ENCODE measurements at places on chromosomes 2 and 18.

DNA sequence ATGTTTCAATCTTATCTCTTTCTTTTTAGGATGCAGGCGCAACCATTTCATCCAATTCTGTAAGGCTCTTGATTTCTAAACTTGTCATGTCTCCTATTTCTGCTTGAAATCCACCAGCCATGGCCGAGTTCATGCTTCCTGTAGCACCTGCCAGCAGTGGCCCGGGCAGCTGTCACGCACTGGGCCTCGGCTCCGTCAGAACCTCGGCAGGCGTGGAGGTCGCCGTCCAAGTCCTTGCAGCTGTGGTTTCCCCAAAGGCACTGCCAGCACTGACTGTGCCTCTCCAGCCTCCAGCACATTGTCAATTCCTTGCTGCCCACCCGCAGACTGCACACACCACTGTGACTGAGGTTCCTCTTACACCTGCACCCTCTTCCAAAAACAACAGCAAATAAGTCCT lies 188.7 kb upstream of the SALL3 start:
- DNase-seq: no peak

GRCh38 chr18:59279193-59279592 lies 5.9 kb upstream of the RAX start:
- DNase-seq: no peak

DNA sequence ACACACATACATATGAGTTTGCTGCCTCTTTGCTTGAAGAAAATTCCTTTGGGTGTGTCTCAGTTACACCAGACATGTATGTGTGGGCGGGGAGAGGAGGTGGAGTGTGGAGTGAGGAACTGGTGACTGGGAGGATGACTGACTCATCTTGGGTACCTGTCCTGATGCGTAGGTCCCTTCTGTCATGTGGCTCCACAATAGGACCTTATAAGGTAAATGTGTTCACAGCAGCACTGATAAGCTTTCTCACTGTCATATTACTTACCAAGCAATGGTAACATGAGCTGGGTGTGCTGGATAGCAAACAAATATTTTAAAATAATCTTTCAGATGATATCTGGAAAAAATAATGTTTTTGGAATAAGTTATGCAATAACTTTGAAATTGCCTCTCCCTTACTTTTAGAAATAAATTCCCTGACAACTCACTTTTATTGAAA lies 45.1 kb downstream of the SLC9A2 start:
- DNase-seq: no peak

GRCh38 chr2:59776726-59777008 lies 776.8 kb downstream of the BCL11A start:
- no peak for DNase-seq

GRCh38 chr18:71682591-71682990 lies 861.6 kb downstream of the CBLN2 start:
- no peak for DNase-seq

GRCh38 chr2:148594216-148594615 lies 50.3 kb upstream of the EPC2 start:
- DNase-seq: no peak

GRCh38 chr18:54280220-54280569 lies 10.9 kb downstream of the POLI start:
- no peak for DNase-seq

DNA sequence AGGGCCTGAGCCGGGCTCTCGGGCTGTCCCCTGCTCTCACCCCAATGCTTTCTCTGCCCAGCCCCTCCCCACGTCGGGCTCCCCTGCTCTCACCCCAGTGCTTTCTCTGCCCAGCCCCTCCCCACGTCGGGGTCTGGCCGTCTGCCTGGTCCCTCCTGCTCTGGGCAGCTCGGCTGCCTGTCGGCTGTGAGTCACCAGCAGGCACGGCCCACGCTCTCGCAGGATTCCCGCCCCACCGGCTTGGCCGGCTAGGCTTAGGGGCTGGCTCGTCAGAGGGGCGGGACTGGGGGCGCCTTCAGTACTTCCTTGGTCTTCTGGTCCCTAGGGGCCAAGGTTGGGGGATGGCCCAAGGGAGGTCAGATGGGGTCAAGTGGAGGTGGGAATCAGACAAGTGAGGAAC lies 3.3 kb downstream of the BOK start:
- no peak for DNase-seq

- no peak for DNase-seq
Measured at GRCh38 chr2:146939991-146940685, 904.7 kb upstream of the ACVR2A start.

- no peak for DNase-seq
Measured at GRCh38 chr2:191935247-191935646, 88.4 kb upstream of the CAVIN2 start.

DNA sequence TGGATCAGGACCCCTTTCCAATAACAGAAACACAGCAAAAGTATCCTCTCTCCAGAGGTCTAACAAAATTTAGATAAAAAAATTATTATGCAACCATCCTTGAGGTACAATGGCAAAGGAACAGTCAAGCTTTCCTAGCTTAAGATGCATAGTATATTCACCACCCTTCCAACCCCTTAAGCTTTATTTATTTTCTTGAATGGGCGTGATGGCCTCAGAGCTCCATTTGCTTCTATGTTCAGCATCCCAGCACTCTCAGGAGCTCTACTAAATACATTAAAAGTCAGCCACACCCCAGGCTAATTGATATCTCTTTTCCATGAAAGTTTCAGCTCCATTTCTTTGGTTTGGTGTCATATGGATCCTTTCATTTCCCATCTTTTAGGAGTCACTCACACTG lies 1335.2 kb upstream of the ZEB2 start:
- no peak for DNase-seq

DNA sequence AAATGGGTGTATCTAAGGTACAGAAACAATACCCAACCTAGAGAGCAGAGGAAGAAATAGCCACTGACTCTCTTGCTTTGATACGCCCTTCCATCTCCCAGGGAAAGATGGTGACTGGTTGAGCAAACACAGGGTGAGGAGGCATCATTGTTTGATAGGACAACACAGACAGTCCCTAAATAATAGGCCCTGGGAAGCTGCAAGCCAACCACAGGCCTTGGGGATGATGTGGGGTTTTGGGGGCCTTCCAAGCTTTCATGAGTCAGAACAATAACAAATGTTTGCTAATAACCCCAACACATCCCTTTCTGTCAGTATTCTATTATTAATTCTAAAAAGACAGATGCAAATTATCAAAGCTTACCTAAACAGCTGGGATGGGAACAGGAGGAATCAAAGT lies 9.8 kb downstream of the LGALSL start:
- no peak for DNase-seq

- DNase-seq: no peak
Measured at GRCh38 chr2:20532634-20533437, 86.0 kb downstream of the RHOB start.

DNA sequence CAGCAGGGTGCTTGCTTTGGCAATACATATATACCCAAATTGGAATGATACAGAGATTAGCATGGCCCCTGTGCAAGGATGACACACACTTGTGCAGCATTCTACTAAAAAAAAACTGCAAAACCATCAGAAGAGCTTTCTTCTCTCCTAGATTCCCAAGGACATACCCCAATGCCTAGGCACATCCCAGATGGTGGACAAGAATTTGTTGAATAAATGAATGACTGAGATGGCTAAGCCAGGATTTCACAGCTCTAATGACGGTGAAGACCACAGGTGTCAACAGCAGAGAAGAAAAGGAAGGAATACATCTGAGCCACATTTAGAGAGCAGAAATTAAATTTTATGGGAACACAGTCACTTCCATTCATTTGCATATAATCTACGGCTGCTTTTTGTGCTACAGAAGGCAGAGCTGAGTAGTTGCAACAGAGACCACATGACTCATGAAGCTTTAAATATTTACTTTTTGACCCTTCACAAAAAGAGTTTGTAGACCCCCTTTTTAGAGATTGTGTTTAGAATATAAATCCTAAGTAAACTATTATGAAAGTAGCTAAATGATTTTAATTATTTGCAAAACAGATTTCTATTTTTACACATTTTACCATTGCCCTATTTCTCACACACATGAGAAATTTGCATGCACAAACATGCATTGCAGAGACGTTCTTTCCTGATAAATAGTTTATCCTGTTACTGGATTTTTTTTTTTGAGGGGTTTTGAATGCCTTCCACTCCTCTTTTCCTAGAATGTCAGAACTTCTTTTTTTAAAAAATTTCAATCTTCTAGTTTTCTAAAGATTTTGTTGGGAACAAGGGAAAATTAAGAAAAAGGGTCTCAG lies 119.0 kb downstream of the PMAIP1 start:
- DNase-seq: no peak

DNA sequence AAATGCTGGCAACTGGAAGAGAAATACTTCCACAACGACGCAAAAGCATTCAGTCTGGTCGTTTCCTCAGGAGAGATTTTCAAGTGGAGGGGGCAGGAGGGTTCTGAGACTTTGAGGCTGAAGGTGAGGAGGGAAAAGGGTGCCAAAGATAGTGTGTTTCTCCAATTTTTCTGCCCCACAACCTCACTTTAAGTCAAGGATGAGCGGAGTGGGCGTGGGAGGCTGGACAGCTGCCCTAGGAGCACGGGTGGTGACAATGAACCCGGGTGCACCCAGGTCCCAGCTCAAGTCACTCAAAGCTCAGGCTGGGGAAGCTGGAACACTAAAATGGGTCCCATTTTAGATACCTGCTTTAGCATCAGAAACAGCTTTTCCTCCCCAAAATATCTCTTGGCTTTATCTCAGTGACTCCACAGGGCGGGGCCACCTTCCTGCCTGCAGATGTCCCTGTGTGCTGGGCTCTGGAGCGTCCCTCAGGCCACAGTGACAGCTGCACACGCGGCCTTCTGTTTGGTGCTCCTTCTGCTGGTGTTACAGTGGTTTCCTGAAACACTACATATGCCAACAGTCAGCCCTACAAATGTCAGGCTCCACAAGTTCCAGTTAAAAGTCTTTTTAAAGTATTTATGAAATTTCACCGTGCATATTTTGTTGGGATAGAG lies 1.4 kb upstream of the MBP start:
- no peak for DNase-seq

DNA sequence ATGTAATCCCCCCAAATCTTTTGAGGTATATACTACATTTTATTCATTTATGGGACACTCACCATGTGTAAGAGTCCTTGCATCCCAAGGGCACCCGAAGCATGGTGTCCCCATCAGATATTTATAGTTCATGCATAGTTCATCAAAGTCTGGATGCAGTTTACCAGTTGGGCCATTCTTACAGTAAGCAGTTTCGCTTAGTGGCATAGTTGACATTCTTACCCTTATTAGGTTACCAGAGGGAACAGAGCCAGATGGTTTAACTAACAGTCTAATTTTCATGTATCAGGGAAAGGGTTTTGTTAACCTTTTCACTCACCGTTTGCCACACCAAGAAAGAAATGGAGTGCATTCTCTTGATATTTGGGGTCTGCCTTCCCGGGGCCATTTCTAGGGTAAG lies 7.1 kb downstream of the ZNF407 start:
- DNase-seq: no peak

DNA sequence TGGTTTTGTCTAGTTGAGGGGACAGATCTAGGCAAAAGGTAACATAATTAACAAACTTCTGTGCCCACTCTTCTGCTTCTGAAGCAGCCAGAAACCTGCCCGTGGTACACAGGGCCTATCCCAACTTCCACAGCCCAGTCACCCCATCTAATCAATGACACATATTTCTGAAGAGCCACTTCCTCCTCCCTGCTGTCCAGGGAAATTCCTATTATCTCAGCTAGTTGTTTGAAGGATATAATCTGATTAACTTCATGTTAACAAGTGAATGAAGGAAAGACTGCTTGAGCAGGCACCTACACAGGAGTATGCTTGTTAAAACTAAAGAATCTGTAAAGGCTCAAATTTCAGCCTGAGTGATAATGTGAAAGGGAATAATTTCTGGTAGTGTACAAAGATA lies 61.4 kb downstream of the CCDC148 start:
- DNase-seq: no peak

DNA sequence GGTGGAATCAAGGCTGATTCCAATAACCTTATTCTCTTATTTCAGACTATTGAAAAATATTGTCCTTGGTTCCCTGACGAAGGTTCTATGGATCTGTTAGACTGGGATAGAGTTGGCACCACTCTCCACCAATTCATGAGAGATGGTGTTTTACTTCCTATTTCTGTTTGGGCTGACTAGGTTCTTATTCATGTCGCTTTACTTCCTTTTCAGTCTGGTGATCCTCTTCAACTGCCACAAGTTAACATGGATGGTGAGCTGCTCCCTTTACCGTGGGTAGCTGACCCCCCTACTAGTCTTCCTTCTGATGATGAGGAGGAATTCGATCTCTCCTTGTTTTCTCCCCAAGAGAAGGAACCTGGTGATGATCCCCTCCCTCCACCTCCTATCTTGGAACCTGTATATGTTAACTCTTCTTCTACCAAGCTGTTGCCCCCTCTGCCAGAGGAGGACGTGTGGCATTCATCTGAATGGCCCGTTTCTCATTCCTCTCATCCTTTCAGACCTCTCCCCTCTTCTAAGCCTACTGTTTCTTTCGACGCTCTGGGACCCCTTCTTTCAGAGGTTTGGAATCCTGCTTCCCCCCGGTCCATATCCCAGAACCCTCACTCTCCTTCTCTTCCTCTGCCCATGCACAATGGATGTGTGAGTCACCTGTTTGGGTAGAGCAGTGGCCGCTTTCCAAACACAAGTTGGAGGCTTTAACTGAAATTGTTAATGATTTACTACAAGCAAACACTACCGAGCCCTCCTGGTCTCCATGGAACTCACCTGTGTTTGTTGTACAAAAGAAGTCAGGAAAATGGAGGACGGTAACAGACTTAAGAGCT lies 13.5 kb upstream of the CNOT11 start:
- DNase-seq: no peak

- no peak for DNase-seq
Measured at GRCh38 chr2:168789776-168790175, 12.7 kb upstream of the NOSTRIN start.

GRCh38 chr2:49931241-49931640 lies 776.9 kb upstream of the FSHR start:
- DNase-seq: no peak

All from stimulated activated CD8-positive, alpha-beta memory T cell treated with anti-CD3 and anti-CD28 coated beads, Interleukin-12 subunit alpha, Interleukin-12 subunit beta, amount 100 ng/mL, for 1 hour (primary cell).